Stimulated activated CD4-positive, alpha-beta T cell treated with anti-CD3 and anti-CD28 coated beads, Interleukin-4, amount 100 ng/mL, for 1 hour (primary cell): ENCODE measurements at places on chromosomes 2 and 18.

DNA sequence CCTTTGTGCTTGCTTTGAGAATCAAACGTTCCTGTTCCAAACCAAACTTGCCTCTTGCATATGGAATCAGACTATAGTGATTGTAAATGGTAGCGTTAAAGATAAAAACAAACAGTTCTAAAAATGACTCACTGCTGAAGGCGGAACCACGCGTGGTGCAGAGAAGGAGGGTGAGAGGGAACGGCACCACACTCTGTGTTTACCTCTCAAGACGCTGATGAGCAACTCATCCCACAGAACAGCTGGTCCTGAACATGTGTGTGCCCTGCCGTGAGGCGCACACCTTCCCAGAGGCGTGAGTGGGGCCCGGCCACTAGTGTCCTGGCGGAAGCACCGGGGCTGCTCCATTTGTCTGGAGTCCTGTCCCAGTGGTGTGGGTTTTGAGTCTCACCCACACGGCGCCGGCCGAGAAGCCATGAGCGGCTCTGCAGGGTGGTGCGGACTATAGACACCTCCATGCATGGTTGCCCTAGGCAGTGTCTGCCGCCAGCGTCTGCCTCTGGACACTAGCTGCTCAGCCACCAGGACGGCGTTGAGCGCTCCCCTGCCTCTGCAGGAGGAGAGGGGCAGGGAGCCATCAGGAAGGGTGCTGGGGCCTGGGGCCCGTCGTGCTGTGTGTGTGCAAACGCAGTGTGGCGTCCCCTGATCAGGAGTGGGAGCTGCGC, 52.1 kb downstream of the NFATC1 start:
- DNase-seq = no peak

DNA sequence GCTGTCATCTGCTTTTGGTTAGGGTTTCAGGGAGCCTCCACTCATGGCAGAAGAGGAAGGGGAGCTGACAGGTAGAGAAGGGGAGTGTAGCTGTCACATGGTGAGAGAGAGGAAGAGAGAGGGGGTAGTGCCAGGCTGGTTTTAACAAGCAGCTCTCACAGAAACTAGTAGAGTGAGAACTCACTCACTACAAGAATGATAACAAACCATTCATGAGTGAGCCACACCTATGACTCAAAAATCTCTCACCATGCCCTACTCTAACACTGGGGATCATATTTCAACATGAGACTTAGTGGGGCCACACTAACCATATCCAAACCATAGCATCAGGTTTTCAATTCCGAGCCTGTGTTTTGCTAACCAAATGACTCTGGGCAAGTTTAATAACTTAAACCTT, 274.9 kb upstream of the VWC2L start:
- DNase-seq = no peak

GRCh38 chr2:174623106-174623637, 25.6 kb upstream of the WIPF1 start:
- DNase-seq = no peak

- no peak for DNase-seq
Observed at GRCh38 chr2:1406434-1406833, 6.8 kb upstream of the TPO start.

DNA sequence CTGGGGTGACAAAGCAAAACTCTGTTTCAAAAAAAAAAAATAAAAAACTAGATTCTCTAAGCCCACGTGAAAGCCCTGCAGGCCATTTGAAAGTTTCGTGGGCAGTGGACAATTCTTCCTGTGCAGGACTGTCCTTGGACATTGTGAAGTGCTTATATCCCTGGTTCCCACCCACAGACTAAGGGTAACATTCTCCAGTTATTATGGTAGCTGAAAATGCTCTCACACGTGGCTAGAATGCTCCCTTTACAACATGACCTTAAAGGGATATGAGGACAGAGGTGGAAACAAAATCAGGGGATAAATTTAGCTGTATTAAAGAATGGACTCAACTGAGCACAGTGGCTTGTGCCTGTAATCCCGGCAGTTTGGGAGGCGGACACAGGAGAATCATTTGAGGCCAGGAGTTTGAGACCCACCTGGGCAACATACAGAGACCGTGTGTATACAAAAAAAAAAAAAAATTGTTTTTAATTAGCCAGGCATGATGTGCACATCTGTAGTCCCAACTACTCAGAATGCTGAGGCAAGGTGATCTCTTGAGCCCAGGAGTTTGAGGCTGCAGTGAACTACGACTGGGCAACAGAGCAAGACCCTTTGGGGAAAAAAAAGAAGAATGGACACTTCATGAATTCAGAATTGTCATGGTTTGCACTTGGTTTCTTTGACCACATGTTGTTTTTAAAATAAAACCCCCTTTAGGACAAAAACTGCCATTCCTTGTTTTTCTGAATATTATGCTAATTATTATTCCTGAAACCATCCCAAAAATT, 167.9 kb downstream of the MGAT5 start:
- DNase-seq = no peak

DNA sequence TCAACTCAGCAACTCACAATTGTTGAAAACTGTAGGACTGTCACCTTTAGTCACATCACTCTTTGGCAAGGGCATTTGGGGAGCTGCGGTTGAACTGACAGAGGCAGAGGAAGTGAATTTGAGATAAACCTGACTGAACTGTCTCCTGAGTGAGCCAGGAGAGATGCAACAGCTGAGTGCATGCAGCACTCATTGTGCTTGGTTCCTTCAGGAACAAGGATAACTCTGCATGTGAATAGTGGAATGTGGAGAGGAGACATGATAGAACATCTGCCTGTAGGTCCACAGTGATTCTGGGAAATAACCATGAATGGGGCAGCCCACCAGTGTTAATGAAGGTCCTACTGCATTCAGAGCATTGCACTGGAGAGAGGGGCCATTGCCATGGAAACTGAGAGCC, 494.7 kb downstream of the STK39 start:
- DNase-seq = no peak

DNA sequence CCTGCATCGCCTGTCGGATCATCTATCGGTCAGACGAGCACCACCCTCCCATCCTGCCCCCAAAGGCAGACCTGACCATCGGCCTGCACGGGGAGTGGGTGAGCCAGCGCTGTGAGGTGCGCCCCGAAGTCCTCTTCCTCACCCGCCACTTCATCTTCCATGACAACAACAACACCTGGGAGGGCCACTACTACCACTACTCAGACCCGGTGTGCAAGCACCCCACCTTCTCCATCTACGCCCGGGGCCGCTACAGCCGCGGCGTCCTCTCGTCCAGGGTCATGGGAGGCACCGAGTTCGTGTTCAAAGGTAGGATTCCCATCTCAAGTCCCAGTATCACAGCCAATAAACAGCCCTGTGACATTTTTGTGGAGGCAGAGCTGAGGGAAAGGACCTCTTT, 31.0 kb downstream of the APCDD1 start:
- no peak for DNase-seq

- DNase-seq = no peak
Observed at GRCh38 chr2:63122921-63123320, 72.3 kb downstream of the OTX1 start.

DNA sequence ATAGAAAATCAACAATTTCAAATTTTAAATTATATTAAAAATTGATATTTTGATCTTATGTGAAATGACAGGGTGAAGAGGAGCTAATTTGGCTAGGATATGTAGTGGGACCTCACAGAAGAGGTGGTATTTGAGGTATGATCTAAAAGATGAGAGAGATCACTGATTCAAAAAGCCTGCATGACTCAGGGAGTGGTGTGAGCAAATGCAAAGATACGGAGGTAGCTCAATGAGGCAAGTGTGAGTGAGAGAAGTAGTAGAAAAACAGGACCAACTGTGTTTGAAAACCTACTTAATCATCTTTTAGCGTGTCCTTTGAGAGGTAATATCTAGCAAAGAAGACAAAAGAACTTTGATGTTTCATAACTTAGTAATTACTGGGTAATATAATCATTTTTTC, 557.5 kb downstream of the DSC3 start:
- DNase-seq = no peak

DNA sequence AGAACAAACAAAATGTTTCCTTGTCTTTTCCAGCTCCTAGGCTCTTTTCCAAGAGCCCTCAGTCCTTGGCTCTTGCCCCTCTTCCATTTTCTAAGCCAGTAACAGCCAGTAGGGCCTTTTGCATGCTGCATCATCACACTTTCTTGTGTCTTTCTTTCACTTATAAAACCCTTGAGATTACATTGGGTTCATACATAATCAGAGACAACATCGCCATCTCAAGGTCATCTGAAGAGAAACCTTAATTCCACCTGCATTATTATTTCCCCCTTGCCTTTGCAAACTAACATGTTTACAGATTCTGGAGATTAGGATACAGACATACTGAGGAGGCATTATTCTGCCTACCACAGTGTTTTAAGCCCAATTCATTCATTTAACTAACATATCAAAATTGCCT, 697.3 kb downstream of the TRIB2 start:
- DNase-seq = no peak
